ENCODE measurements at places on chromosomes 2 and 18.

DNA sequence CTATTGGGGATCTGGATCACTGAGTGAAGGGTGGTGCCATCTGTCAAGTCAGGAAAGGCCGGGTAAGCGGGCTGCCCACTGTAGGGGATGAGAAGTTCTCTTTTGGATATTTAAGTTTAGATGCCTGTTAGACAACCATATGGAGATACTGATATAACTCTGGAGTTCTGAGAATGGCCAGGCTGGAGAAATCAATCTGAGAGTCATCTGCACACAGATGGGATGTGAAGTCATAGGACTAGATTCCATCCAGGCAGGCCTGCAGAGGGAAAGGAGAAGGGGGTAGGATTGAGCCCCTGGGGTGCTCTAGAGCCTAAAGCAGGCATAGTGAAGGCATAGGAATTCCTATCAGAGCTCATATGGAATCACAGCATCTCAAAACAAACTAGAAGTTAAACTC is 30.1 kb downstream of the SPRED2 start:
- no peak for DNase-seq

DNA sequence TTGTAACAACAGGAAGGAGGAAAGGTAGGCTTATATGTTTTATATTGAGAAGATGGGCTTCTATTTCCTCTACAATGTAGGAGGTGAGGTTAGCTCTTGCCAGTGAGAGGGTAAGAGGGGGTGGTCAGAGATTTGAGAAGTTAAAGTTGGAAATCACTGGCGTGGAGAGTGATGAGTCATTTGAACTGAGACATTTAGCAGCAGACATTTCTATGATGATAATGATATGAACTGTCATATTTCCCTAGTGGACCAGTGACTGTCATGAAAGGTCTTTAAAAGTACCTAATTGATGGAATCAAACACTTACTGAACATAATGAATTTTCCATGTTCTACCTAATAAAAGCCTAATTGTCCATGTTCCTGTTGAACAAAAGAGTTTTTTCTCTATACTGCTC is 126.1 kb downstream of the FAM161A start:
- DNase-seq = no peak

DNA sequence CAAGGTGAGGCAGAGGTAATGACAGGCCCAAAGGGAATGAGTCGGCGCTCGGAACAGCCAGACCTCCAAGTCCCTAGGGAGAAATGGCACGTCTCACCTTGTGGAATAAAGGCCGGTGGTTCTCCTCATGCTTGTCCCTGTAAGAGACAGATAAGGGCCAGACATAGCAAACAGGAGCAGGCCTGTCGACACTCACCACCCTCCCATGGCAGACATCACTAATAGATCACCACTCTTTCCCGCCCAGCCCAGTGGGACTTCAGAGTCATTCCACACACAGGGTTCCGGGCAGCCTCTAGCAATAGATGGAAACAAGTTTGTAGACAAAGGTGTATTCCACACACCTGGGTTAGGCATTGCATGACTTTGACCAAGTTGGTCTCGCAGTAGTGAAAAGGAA is 6.3 kb downstream of the DNPEP start:
- no peak for DNase-seq

- no peak for DNase-seq
Measured at GRCh38 chr2:196275646-196276352, 104.4 kb upstream of the STK17B start.

GRCh38 chr2:218863021-218863520 is 3.5 kb downstream of the WNT6 start:
- peak; percentile 37 for DNase-seq

DNA sequence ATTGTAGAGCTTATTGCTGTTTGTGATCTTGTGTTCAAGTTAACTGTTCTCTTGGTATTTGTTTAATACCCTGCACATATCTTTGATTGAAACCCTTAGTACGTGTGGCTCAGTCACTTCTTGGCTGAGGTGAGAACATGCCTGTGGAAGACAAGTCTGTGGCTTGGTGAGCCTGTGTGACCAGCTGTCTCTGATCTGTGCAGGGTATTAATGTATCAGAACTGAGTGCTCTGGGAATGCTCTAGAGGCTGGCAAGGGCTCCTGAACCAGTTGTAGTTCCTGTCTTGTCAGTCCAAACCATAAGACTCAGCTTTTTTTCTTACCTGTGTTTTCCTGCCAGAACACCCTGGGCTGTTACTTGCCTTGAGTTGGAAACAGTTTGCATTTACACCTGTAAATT is 52.4 kb upstream of the EPHA4 start:
- DNase-seq = no peak

DNA sequence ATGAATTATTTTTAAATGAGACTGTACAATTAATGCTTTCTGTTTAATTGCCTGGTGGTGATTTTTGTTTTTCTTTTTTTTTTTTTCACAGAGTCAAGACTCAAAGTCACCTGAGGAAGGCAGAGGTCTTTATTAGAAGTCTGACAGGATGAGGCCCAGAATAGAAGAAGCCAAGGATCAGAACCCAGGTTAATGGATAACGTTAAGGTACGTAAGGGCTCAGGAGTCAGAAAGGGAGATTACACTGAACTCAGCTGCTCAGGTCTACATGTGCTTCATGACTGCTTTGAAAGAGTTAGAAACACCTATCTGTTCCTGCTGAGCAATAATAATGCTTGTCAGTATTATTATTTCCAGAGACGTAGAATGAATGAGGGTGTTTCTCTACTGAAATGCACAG is 196.5 kb downstream of the LRATD1 start:
- no peak for DNase-seq

GRCh38 chr2:183505911-183506310 is 381.7 kb downstream of the NUP35 start:
- no peak for DNase-seq
